Stimulated activated CD4-positive, alpha-beta T cell treated with anti-CD3 and anti-CD28 coated beads, Interleukin-1b, Interleukin-23, amount 100 ng/mL, for 1 hour (primary cell): ENCODE measurements at places on chromosomes 12 and 14.

GRCh38 chr12:62250671-62251608 lies 9.3 kb upstream of the USP15 start:
- no peak for DNase-seq

DNA sequence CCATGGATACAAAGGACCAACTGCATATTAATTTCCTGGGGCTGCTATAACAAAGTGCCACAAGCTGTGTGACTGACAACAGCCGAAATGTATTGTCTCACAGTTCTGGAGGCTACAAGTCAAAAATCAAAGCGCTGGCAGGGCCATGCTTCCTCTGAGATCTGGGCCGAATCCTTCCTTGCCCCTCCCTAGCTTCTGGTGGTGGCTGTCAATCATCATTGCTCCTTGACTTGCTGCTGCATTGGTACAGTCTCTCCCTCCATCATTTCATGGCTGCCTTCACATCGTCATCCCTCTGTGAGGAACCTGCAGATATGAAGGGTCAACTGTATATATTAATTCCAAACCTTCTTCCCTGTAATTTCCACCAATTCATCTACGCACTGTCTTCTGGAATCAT lies 118.3 kb downstream of the EXOC5 start:
- no peak for DNase-seq

- DNase-seq: no peak
These were observed 282.0 kb downstream of the ERC1 start for GRCh38 chr12:1273051-1273450.

- DNase-seq: no peak
These were observed 109.4 kb upstream of the GARIN2 start for GRCh38 chr14:67079846-67080245.

GRCh38 chr12:108454539-108455139 lies 60.4 kb upstream of the FICD start:
- DNase-seq: no peak

GRCh38 chr14:65637780-65638179 lies 225.2 kb downstream of the FUT8 start:
- DNase-seq: no peak

- no peak for DNase-seq
These were observed 352.6 kb downstream of the BCL11B start for GRCh38 chr14:98919434-98919833.

- DNase-seq: no peak
These were observed 552 bp downstream of the TAPBPL start for GRCh38 chr12:6452245-6452943.

- no peak for DNase-seq
These were observed 398.0 kb upstream of the GARIN6 start for GRCh38 chr12:99249543-99249942.

- DNase-seq: no peak
These were observed 3.3 kb upstream of the MDM1 start for GRCh38 chr12:68335462-68335861.

- no peak for DNase-seq
These were observed 86.3 kb upstream of the PDZRN4 start for GRCh38 chr12:41101806-41102205.

DNA sequence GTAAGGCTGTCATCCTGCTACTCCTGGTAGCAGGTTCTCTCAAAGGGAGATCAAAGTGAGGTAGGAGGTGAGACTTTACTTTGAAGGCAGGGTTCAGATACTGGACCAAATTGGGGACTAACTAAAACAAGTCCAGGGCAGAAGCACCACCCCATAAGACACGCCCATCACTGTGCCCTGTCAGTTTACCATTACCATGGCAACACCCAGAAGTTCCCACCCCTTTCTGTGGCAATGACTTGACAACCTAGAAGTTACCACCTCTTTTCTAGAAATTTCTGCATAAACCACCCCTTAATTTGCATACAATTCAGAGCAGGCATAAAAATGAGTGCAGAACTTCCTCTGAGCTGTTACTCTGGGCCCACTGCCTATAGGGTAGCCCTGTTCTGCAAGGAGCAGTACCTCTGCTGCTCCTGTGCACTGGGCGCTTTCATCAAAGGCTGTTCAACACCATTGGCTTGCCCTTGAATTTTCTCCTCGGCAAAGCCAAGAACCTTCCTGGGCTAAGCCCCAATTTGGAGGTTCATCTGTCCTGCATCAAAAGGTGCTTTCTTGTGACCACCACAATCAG lies 64.8 kb upstream of the MAX start:
- DNase-seq: no peak

GRCh38 chr12:11837216-11837934 lies 187.9 kb downstream of the ETV6 start:
- DNase-seq: no peak

DNA sequence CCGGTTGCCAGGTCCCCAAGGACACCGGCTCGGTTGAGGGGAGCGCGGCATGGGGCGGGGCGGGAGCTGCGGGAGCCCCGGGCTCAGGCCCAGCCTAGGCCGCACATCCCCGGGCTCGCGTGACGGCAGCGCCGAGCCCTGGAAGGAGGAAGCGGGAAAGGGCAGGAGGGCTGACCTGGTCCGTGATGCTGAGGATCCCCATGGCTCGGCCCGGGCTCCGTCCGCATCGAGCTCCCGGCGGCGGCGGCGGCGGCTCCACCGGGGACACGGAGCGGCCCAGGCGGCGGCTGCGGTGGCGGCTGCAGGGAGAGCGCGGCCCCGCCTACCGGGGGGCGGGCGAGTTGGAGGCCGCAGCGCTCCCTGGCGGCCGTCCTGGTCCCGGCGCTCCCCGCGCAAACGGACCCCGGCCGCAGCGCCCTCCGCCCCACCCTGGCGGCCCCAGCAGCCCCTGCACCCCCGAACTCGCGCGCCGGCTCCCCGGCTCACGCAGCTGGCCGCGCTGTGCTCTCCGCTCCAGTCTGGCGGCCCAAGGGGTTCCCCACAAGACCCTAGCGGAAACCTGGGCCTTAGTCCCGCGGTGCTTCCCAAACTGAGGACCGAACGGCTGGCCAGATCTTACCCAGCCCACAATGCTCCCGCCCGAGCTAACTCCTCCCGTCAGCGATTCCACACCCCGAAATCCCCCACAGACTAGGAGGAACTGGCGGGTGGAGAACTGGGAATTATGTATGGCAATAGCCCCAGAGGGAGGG lies at the start of gene ANKRD52:
Gene ANKRD52, minus strand, starts transcription at position 317 of the 752 bp plus-strand sequence. Its CDS starts 115 bp downstream, at position 202.
- peak; percentile 69 for DNase-seq

- no peak for DNase-seq
These were observed 28.0 kb downstream of the DERA start for GRCh38 chr12:15939111-15939510.

- DNase-seq: no peak
These were observed 3.5 kb downstream of the STXBP6 start for GRCh38 chr14:25046301-25046943.

DNA sequence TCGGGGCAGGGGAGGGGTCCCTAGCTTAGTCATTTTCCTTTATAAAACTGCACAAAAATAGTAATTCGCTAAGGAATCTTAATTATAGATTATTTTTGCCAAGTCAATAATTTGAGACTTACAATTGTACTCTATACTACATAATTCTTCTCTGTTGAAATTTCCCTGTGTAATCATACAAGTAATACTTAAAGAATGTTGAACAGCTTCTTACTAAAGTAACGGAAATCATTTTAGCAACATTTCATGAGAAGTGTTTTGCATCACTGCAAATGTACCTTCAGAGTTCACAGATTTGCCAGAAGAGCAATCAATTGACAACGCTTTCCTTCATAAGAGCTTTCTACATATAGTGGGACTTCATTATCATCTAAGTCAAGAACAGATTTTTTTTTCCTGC lies 7.9 kb upstream of the GNG2 start:
- no peak for DNase-seq

GRCh38 chr12:109477185-109477962 lies at the start of the genes KCTD10 and UBE3B:
KCTD10 (minus strand) TSS chr12:109477300; CDS start chr12:109477262, 38 bp downstream.
UBE3B (plus strand) TSS chr12:109477634; CDS start chr12:109483552, 5,918 bp downstream.
- DNase-seq: peak; percentile 63

GRCh38 chr12:121439715-121440114 lies 39.8 kb downstream of the RNF34 start:
- DNase-seq: no peak

- DNase-seq: no peak
These were observed 110.2 kb downstream of the BTG1 start for GRCh38 chr12:92035477-92035876.

GRCh38 chr12:69149270-69149669 lies 90.1 kb upstream of the CPSF6 start:
- DNase-seq: no peak

GRCh38 chr12:18139989-18140596 lies 50.1 kb upstream of the RERGL start:
- DNase-seq: no peak

GRCh38 chr12:48997719-48998496 lies 1.3 kb downstream of the DDN start:
- no peak for DNase-seq

GRCh38 chr12:104372061-104372720 lies 68.7 kb downstream of the EID3 start:
- DNase-seq: no peak

- no peak for DNase-seq
These were observed 216.1 kb downstream of the MSRB3 start for GRCh38 chr12:65494537-65494936.

DNA sequence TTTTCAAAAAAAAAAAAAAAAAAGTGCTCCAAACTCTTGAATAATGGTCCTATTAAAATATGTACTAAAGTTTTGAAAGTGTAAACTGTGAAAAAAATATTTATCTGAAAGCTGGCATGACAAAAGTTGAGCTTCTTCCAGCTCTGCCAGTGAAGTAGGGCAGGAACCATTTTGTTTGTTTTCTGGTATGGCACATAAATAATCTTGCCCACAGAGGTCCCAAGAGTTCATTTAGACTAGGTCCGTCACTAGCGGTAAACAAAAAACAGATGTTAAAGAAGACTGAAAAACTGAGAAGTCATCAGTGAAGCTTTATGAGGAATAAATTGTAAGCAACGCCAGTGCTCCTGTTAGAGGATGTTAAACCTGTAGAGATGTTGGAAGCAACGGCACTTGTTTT lies 7.0 kb downstream of the ERP27 start:
- DNase-seq: no peak

- no peak for DNase-seq
These were observed 3.0 kb downstream of the SCAF11 start for GRCh38 chr12:45987340-45987727.

DNA sequence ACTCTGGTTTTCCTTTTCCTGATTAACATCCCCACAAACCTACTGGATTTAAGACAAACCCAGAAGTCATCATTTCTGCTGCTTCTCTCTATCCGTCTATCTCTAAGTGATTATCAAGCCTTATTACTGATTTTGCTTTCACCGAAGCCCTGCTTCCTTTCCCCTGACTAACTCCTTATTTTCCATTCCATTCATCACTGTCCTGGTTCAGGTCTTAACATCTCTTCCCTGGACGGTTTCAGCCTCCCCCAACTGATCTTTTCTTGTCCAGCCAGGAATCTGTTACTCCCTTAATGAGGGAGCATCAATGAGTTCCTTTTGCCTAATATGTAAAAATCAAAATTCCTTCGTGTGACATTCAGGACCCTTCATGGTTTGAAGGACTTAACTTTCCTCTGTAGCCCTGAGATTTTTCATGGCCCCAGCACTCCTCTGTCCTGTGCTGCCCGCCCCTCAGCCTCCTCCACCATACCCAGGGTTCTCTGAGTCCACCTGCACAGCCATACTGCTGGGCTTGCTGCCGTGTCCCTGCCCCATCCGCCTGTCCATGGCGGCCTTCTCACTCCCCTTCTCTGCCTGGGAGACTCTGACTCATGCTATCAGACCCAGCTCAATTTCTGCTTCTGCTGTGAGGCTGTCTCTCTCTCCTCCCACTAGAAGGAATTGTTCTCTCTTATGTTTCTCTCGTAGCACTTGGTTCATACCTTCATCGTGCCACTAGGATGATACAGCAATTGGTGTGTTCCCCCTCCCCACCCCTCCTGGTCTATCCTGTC lies 167.8 kb upstream of the HIF1A start:
- DNase-seq: no peak

- DNase-seq: no peak
These were observed 41.8 kb downstream of the CORO1C start for GRCh38 chr12:108689314-108690190.

DNA sequence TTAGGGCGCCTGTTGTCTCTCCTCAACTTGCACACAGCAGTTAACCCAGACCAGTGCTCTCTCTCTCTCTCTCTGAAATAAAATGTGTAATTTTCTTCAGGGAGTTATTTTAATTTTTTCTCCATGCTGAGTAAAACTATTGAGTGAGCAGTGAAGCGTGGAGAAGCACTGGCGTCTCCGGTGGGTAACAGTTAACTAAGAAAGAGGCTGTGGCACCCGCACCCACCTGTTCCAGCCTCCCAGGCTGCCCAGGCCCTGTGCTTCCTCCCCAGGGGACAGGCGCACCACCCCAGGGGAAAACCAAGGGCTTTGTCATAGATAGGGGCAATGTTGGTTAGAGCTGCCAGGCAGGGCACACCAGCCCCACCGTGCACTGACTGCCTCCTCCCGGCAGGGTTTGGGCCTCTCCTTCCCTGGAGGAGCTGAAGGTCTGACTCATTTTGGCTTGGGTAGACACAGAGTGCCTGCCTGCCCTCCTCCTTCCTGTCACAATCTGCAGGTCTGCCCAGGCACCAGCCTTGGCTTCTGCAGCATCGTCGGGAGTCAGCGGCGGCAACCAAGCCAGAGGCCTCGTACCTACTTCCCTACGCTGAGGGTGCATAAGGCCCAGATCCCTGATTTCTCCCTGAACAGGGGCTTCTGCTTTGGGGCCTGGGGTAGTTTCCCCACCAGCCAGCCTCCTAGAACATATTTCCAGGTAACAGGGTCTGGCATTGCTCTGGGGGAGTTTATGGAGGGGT lies 3.9 kb downstream of the HOXC5 start:
- DNase-seq: no peak

- DNase-seq: no peak
These were observed 35.3 kb downstream of the P2RX7 start for GRCh38 chr12:121167951-121168350.

DNA sequence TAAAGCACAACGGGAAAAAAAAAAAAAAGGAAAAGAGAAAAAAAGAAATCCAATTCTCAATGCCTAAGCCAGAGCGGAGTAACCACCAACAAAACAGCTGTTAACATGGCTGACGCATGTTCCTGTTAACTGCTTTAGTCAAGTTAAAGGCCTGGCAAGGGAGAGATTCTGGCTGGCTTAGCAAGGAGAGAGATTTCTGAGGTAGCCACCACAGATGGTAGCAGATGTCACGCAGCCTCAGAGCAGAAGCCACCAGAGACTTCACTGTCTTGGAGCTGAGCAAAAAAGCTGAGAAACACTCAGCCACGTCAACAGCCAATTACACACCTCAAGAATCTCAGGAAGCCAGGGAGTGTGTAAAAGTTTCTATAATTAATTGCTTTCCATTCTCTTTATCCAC lies 87.1 kb downstream of the TMCC3 start:
- no peak for DNase-seq

- no peak for DNase-seq
These were observed 25.0 kb upstream of the HIGD1C start for GRCh38 chr12:50927356-50927755.

- no peak for DNase-seq
These were observed 31.9 kb upstream of the DUSP6 start for GRCh38 chr12:89384050-89384758.

- DNase-seq: no peak
These were observed 5.7 kb upstream of the KLRK1 start for GRCh38 chr12:10395390-10395998.
